ENCODE measurements at places on chromosomes 4 and X.

GRCh38 chrX:2614911-2615310, 76.2 kb upstream of the CD99 start:
- no peak for DNase-seq

GRCh38 chr4:74840936-74841509, 46.7 kb upstream of the BTC start:
- no peak for DNase-seq

- DNase-seq: no peak
Measured at GRCh38 chrX:77174680-77175519, 272.3 kb upstream of the FGF16 start.

GRCh38 chrX:123990169-123990568, 28.7 kb downstream of the STAG2 start:
- no peak for DNase-seq
